ENCODE measurements at places on chromosomes 3 and 15.

- peak; percentile 62 for DNase-seq
Observed at GRCh38 chr15:31128919-31129768, 27.6 kb upstream of the TRPM1 start.

- no peak for DNase-seq
Observed at GRCh38 chr3:163468531-163469335, 1609.6 kb downstream of the SI start.

GRCh38 chr3:4310971-4311370 lies 7.8 kb downstream of the SETMAR start:
- DNase-seq, result no peak

GRCh38 chr15:77187751-77188464 lies 117.0 kb upstream of the TSPAN3 start:
- no peak for DNase-seq

- no peak for DNase-seq
Observed at GRCh38 chr3:124787476-124788195, 57.4 kb downstream of the UMPS start.

DNA sequence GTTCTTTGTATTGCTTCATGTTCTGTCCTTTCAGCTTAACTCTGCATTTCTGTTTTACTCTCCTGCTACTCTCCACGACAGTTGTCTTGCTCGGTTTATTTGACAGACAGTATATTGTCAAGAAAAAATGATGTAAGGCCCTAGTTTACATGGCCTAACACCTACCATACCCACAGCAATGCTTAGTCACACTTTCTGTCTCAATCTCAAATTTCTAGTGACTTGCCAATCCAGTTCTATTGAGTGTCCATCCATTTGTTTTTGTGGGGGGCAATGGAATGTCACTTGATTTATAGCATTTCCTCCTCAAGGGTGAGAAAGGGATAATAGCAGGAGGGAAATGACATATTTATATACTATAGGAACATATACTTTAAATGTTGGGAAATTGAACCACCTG lies 676.2 kb downstream of the NAALADL2 start:
- no peak for DNase-seq

GRCh38 chr3:171393032-171393744 lies 67.0 kb downstream of the TNIK start:
- DNase-seq, result no peak

- no peak for DNase-seq
Observed at GRCh38 chr3:138775254-138775595, 59.5 kb downstream of the PIK3CB start.

DNA sequence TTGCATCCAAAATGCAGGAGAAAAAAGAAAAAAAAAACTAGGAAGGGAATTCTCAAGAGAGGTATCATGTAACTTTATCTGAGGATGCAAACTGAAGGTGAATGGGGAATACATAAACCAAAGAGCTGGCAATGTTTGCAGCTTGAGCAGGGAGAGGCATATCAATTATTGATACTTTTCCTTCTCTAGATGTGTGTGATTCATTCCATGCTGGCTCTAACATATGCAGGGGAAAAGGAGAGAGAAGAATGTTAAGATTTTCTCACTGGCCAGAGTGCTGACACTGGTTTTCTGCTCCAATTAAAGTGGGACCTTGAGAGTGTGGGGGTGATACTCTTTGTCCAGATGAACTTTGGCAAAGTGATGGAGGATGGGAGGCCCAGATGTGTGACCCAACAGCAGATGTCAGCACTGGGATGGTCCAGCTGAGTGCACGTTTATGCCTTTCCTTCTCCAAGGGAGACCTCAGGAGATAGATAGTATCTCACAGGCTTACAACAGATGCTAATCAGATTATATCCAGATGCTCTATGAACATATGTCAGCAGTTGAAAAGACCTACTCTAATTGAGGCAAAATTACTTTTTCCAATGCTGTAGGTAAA lies 50.0 kb upstream of the PSMD6 start:
- DNase-seq, result no peak

- peak; percentile 4 for DNase-seq
Observed at GRCh38 chr3:54146506-54147239, 24.3 kb downstream of the CACNA2D3 start.

DNA sequence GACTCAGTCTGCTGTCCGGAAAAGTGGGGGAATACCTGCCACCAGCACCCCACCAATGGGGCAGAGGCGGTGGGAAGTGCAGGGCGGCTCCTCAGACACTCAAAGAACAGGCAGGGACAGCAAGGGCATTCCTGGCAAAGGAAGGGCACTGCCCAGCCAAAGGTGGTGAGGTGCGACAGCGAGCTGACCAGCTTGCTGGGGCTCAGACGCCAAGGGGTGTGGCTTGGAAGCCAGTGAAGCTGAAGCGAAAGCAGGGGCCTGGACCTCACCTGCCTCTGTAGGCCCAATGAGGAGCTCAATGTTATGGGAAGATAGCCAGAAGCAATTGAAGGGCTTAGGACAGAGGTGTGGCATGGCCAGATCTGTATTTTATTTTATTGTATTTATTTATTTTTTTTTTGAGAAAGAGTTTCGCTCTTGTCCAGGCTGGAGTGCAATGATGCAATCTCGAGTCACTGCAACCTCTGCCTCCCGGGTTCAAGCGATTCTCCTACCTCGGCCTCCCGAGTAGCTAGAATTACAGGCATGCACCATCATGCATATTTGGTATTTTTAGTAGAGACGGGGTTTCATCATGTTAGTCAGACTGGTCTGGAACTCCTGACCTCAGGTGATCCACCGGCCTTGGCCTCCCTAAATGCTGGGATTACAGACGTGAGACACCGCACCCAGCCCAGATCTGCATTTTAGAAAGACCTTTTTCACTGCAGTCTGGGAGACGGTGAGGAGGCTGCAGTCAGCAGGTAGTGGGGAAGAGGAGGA lies 4.4 kb upstream of the LMAN1L start:
- DNase-seq, result peak; percentile 44

GRCh38 chr3:30644615-30645014 lies 38.2 kb downstream of the TGFBR2 start:
- DNase-seq, result no peak

- DNase-seq, result no peak
Observed at GRCh38 chr3:123105201-123106189, 38.7 kb downstream of the PDIA5 start.

DNA sequence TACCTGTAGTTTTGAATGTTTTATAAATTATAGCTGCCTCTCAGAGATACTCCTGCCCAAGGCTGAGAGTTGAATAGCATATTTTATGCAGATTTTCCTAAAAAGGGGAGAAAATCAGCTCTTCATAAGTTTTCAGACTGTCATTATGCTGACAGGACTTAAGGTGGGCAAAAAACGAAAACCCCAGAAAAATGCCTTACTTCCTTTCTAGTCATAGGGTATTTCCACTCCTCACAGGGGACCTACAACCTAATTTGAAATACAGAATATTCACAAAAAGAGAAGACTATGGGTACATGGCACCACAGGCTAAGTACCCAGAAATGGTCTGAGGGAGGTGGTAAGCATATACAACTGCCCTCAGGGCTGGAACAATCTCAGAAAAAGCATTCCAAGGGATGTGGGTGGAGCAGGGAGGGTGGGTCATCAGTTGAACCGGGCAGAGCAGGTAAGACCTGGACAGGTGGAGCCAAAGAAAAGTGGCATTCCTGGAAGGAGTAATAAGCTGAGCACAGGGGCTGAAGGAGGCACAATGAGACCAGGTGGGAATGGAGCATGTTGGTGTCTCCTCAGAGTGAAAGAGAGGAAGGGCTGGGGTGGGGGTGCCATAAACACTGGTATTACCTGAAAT lies 10.6 kb upstream of the OXSR1 start:
- DNase-seq, result peak; percentile 70

- DNase-seq, result no peak
Observed at GRCh38 chr15:41161336-41161735, 45.3 kb upstream of the INO80 start.
